ENCODE measurements at places on chromosomes 2 and 18.
A peak's percentile ranks its signal among the peaks of the same experiment; 100 is the strongest.

DNA sequence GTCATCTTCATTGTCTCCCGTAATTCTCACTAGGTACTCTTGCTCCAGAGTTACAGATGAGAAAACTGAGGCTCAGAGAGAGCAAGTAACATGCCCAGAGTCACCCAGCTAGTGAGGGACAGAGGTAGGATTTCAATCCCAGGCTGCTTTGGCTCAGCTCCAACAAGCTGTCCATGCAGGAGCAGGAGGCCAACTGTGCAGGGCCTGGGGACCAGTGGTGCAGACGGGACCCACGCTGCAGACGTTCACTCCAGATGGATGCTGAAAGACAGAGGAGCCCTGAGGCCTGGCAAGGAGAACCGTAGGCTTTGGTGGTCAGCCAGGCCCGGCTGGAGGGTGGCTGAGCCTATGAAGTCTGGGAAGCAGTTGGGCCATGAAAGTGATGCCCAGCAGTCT is 102.6 kb downstream of the MCFD2 start:
- DNase-seq = no peak

DNA sequence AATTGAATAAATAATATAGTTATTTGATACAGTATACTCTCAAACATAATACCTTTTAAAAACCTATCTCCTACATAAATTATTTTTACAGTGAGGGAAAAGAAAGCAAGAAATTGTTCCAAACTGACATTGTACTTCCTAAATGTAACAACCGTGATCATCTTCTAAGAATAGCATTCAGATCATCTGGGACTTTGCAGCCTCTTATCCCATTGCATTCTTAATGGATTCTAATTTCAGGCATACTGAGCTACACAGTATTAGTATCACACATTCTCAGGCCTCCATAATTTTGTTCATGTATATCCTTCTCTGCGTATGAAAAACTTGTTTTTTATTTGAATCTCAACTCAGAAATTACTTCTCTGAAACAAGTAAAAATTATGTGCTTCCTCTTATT is 1134.7 kb upstream of the CDH2 start:
- no peak for DNase-seq

GRCh38 chr2:234257859-234258561 is 207.5 kb downstream of the SPP2 start:
- peak; percentile 42 for DNase-seq

- no peak for DNase-seq
Observed at GRCh38 chr2:217703102-217703501, 299.7 kb downstream of the TNS1 start.

- no peak for DNase-seq
Observed at GRCh38 chr18:213505-213904, 54.3 kb downstream of the THOC1 start.

- no peak for DNase-seq
Observed at GRCh38 chr18:34280653-34281052, 55.9 kb upstream of the NOL4 start.

- DNase-seq = no peak
Observed at GRCh38 chr18:22363867-22364463, 53.8 kb downstream of the CTAGE1 start.

DNA sequence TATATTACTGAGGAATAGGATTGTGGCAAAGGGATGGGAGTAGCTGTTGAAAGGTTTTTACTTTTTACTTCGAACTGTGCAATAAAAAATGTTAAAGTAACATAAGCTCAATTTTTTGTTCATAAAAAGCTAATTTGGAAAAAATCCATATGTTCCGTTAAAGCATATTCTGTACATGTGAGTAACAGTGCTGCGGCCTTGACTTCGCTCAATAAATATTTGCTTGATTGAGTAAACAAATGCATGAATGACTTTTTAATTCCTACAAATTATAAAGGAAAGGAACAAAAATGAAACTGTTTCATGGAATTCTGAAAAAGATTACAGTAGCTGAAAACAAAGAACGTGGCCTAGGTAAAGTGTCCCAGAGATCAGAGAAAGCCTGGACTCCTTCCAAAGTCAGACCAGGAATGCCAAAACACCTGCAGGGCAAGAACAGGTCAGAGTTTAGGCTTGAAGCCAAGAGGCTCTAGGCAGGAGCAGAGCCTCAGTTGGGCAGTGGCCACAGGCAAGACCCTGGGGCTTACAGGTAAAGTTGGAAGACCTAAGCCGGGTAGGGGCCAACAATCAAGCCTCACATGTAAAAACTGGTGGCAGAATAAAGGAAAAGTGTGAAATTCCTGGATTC is 44.3 kb upstream of the FIGN start:
- no peak for DNase-seq

DNA sequence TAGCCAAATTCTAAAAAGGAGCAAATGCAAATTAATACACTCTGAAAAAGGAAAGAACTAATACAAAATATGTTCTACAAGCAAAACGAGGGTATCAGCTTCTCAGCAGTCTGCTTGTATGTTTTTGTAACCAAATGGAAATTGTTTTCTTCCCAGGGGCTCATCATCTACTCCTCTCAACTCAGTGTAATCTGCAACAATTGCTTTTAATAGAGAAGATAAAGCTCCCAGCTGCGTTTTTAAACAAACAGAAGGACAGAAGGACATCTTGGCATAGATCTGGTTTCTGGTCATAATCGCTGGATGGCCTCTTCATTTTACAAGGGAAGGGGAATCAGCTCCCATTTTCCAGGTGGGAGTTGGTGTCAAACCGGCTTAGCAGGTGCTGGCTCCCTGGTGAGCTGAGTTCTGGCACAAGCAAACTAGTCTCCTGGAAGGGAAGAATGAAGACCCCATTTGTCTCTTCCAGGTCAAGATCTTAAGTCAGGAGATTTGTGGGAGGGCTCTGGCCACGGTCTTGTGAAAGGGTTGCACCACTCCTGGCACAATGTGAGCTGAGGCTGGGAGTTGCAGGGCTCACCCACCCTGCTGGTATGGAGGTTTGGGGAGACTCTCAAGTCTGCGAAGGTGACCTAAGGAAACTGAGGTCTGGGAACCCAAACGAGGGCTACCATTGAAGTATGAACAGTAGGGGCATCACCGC is 41.6 kb downstream of the NPPC start:
- no peak for DNase-seq

DNA sequence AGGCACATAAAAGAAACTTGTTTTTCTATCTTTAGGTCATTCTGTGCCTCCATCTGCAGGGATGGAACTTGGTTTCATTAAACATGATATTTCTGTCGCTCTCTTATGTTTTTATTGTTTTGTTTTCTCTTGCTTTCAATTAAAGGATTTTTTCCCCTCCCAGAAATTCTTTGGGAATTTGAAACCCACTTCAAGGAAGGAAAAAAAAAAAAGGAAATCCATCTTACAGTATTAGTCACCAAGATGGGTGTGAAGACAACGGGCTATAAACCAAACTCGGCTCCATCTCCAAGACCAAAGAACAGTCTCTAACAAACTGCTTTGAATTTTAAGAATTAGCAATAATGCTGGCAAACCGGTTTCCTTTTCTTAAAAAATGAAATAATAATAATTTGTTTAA is 244.1 kb downstream of the BCL11A start:
- DNase-seq = no peak

- no peak for DNase-seq
Observed at GRCh38 chr2:172251231-172251630, 148.5 kb upstream of the DLX2 start.

- DNase-seq = no peak
Observed at GRCh38 chr2:213816583-213816982, 532.3 kb downstream of the SPAG16 start.

GRCh38 chr2:100984892-100985307 is 17.2 kb upstream of the RPL31 start:
- peak; percentile 70 for DNase-seq

DNA sequence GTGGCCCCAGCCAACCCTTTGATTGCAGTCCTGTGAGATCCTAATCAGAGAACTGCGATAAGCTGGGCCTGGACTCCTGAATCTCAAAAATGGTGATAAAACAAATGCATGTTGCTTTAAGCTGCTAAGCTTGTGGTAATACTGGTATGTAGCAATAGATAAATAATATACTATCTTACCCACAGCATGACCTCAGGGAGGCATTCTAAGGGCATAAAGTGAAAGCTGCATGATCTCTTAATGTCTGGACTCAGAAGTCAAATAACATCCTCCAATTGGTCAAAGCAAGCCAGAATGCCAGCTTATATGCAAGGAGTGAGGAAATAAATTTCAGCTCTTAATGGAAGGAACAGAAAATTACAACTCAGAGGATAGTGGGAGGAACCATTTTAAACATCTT is 246.1 kb downstream of the FSIP2 start:
- DNase-seq = no peak

Measured in CD4-positive, alpha-beta T cell treated with Interleukin-15 for 4 hours (primary cell).